Hematopoietic multipotent progenitor cell treated with erythropoietin and hydrocortisone succinate and interleukin-3 and kit ligand, for 6 days (in vitro differentiated cells): ENCODE measurements at places on chromosomes 6 and 20.

GRCh38 chr6:12476484-12476883, 186.3 kb downstream of the EDN1 start:
- no peak for DNase-seq

GRCh38 chr6:122020588-122021264, 378.7 kb upstream of the HSF2 start:
- DNase-seq: no peak

GRCh38 chr6:97958134-97958533, 675.1 kb upstream of the MMS22L start:
- no peak for DNase-seq

DNA sequence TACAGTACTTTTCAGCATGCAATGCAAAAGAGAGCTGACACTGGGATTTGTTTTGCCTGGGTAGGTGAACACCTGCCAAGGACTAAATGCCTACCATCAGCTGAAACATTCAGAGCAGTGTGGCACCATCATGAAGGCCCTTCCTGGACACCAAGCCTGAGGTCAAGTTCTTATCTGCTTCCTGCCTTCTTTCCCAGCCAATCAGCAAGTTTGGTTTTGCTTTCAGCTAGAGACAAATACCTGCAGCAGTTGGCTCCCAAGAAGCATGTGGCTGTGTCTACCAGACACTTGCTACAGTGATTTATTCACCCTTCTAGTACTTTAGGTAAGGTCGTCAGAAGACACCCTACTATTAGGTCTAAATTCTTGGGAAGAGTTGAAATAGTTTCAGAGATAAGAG, 112.8 kb downstream of the TBX18 start:
- no peak for DNase-seq

- DNase-seq: no peak
These were observed 32.6 kb downstream of the SERINC1 start for GRCh38 chr6:122438975-122439374.

- DNase-seq: no peak
These were observed 60.6 kb downstream of the SSR1 start for GRCh38 chr6:7252390-7252789.

DNA sequence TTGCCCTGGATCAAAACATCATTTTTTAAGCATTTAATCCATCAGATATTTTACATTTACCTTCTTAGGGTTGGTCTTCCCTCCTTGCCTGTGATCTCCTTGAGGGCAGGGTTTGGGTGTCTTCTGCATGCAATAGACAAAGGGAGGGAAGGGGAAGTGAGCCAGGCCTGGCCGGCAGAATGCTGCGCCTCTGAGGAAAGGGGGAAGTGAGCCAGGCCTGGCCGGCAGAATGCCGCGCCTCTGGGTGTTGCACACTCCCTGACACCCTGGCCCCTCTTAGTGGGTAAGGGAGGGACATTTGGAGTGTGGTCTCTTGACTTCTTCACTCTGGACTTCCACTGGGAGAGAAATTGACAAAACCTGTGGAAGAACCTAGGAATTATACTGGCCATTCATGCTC, 12.4 kb downstream of the PSMF1 start:
- DNase-seq: peak; percentile 69

- DNase-seq: no peak
These were observed 54.9 kb downstream of the RPP40 start for GRCh38 chr6:4948781-4949450.

DNA sequence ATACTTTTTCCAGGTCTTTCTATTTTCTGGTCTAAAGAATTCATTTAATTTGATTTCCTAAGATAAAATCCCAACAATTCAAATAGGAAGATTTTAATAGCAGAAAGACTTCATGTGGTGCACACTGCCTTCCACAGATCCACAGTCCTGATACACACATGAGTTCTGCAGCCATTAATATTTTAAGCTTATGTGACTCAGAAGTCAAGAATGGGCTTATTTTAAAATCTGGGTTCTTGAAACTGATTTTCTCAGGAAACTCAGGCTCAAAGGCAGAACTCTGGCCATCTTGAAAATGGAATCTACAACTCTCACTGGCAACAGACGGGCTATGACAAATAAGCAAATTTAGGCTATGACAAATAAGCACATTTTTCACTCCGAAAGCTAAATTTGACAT, 88.2 kb downstream of the COL12A1 start:
- DNase-seq: no peak

DNA sequence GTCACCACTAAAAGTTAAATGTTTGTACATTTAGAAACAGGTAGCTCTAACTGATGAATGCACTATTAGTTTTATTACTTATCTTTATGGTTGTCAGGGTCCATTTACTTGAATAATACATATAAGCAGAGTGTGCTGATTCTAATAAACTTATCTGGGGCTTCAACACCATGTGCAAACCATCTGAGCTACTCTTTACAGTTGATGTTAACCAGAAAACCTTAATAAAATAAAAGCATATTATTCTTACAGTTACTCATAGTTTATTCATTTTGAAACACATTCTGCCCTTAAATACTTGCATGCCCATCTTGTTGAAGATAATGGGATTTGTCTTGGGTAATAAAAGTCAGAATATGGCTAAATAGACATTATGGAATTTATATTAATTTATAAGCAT, 1042.2 kb downstream of the EPHA7 start:
- DNase-seq: no peak

DNA sequence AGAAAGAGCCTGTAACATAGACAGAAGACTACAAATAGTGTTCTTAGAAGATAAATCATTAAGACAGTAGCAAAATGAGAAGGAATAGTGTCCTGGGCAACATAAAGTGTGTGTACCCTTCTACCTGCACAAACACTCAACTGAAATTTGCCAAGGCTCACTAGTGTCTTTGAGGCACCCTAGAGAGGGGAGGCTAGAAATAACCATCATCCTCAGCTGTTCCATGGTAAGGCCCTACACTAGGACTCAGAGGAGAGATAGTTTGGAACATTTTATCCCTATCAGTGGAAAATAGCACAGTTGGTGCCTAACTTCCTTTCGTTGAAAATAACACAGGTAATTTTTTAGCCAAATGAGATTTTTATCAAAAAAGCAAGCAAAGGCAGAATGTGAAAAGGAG, 230.7 kb downstream of the LAMA2 start:
- no peak for DNase-seq

GRCh38 chr6:26105109-26105730, 18.0 kb downstream of the HFE start:
- DNase-seq: peak; percentile 19

DNA sequence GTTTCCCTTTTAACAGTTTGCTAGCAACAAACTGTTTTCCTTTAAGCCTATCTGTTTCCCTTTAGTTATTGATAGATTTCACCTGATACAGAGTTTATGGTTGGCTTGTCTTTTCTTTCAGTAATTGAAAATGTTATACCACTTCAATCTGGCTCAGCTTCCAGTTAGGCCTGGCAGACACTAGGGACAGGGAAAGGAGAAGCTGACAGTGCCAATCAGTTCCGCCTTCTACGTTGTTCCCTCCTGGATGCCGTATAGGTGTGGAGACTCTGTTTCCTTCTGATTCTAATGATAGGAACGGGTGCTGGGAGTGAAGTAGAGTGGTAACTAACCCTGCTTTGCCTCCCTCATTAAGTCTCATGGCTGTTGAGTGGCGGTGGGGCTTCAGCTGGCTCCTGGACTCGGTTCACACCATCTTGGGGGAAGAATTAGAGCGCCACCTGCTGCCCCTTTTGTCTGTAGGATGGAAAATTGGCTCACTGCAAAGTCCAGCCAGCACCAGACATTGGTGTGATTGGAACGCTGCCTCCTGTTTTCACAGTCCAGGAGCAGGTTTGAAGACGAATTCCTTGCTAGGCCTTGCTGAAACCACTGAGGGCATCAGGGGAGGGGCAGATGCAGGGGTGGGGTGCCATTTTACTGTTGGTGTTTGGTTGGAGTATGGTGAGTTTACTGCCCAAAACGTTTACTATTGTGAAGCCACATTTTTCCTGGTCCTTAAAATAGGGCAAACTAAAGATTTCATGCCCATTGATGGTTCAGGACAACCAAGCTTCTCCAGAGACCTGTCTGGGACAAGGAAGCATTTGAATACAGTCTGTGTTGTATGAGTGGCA, 1729.5 kb downstream of the GRIK2 start:
- DNase-seq: peak; percentile 61

DNA sequence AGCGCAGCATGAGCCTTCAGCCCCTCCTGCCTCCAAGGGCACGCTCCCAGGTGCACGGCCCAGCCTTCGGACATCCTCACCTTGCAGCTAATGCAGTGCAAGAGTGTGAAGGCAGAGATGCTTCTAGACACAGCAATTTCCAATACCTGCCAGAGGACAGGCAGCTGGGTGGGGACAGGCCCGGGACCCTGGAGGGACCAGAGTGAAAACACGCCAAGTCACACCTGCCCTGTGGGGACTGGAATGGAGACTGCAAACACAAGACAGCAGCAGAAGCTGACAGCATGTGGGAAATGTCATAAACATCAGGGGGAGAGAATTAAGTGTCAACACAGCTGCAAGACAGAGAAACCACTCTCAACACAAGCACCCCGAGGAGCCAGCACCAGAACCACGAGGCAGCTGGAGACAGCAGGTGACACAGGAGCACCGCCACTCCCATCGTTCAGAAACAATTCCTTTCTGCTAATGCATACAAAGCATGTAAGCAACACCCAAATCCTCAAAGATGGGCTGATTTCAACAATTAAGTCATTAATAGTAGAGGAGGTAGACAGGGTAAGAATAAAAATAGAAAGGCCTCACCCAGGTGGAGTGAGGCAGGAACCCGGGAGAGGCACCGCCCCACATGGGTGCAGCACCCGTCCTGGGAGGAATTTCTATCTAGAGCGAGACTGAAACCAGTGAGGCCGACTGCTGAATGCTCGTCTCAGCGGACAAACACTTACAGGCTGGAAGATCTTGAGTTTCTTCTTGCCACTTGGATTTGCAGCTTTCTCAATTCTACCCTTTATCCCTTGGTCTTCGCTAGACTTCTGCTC, 17.1 kb downstream of the DIDO1 start:
- no peak for DNase-seq

DNA sequence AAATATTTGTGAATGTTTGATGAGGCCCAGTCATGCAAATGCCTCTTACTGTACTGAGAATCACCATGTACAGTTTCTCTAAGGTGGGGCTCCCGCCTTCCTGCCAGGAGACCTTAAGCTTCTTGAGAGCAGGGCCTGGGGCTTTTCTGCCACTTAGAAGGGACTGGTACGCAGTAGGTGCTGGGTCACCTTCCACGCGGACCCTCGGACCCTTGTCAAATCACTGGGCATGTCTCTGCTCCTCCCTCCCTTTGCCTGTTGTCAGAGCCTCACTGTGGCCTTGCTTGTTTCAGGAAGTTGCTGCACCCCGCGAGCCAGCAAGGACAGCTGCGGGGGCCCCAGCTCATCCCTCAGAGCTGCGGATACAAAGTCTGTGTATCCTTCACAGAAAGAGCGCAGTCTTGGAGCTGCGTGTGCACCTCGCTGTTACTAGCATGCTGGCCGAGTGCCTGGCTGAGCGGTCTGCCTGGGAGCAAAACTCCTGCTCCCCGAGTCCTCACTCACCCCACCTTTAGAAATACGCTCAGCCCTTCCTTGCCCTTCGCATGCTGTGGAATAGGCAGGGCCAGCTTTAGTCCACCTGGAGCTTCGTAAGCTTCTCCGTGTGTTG, 30.7 kb upstream of the IRF4 start:
- DNase-seq: no peak

DNA sequence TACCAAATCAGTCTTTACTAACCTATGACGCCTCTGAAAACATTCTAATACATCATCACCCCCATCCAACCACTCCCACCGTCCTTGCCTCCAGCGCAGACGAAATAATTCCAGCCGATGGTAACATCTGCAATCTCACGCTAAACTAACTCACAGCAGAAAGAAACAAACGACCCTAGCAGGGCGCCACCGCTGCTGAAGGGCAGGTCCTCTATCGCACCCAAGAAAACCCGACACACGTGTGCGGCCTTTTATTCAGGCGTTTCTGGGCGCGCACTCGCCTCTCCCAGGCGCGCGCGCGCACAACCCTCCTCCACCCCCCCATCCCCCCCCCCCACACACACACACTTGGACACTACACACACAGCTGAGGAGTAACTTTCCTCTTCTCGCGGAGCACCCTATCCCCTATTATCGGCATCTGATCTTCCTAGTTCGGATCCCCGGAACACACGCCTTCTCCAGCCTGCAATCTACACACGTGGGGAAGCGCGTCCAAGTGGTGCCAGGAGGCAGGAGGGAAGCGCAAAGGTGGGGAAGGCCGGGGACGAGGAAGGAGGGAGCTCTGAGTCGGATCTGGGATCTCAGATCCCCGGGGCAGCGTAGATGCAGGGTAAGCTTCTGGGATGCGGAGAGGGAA, 1.4 kb downstream of the GFOD1 start:
- peak; percentile 83 for DNase-seq

GRCh38 chr20:12717061-12717460, 291.7 kb upstream of the SPTLC3 start:
- no peak for DNase-seq

DNA sequence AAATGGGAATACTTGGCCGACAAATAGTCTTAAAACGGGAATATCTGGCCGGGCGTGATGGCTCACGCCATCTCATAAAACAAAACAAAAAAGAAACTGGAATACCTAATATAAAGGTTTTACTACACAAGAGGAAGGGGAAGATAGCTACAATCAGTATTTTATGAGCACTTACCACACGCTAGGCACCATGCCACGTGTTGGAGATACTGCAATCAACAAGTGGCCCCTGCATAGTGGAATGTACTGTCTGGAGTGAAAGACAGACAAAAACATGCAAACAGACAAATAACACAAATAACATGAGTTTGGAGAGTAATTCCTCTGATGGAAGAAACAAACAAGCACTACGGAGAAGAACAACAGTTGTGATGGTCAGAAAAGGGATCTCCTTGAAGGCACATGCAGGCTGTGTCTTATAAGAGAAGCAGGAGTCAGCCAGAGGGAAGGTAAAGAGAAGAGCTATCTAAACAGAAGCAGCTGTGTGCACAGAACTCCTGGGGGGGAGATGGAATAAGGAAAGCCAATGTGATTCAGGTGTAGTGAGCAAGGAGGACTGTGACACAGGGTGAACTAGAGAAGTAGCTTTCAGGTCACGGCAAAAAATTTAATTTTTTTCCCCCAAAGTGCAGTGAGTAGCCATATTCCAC, 39.1 kb upstream of the AKIRIN2 start:
- no peak for DNase-seq

- peak; percentile 38 for DNase-seq
These were observed 59.7 kb downstream of the SYNJ2 start for GRCh38 chr6:158041370-158041769.

GRCh38 chr20:22560817-22561216, 23.6 kb downstream of the FOXA2 start:
- no peak for DNase-seq

DNA sequence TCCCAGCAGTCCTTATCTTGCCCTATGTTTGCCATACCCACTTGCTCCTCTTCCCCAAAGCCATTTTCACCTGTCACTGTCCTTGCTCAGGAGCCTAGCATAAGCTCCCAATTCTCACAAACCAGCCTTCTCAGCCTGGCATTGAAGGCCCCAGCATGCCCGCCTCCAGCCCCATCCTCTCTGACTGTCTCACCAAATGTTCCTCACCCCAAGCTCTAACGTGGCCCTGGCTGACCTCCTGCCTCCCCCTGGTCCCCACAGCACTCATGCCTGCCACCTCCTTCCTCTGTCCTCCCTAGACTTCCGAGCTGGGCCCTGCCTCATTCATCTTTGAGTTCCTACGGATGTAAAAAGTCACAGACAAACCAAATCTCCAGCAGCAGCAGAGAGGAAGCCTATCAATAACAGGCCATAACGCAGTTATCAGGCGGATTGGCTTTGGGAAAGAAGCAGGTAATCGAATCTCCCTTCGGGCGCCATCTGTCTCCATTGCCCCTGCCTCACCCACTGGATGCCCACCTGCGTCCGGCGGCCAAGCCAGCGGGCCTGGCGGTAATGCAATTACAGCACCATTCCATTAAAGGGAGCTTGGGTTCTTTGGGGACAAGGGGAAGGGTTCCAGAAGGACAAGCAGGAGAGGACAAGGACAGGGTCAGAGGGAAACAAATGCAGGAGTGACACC, 104.4 kb downstream of the MRPL14 start:
- DNase-seq: no peak
